ENCODE measurements at places on chromosomes 5 and 9. TPM values are rescaled to one million over a fixed set of nuclear protein-coding genes. Genes with fewer than 3 reads are reported as not detected.

Gene PSD2
- 0.12 TPM for polyA plus RNA-seq

Gene SPINK13
- polyA plus RNA-seq = not detected

Gene TEX48
- polyA plus RNA-seq = not detected

Gene SLC4A9
- polyA plus RNA-seq = not detected

Gene RNF183
- not detected for polyA plus RNA-seq

Gene TUSC1
- polyA plus RNA-seq = not detected

Gene ELOVL7
- polyA plus RNA-seq = not detected

All from CD8-positive, alpha-beta memory T cell (primary cell).